ENCODE measurements at places on chromosomes 2 and 18. TPM values are rescaled to one million over a fixed set of nuclear protein-coding genes. Genes with fewer than 3 reads are reported as not detected.

- no peak for DNase-seq
These were observed 834.8 kb downstream of the CPS1 start for GRCh38 chr2:211391189-211391567.

- no peak for DNase-seq
These were observed 82.2 kb upstream of the ITGA4 start for GRCh38 chr2:181374781-181375675.

- peak; percentile 73 for DNase-seq
These were observed 3.5 kb upstream of the RHOB start for GRCh38 chr2:20443276-20443920.

DNA sequence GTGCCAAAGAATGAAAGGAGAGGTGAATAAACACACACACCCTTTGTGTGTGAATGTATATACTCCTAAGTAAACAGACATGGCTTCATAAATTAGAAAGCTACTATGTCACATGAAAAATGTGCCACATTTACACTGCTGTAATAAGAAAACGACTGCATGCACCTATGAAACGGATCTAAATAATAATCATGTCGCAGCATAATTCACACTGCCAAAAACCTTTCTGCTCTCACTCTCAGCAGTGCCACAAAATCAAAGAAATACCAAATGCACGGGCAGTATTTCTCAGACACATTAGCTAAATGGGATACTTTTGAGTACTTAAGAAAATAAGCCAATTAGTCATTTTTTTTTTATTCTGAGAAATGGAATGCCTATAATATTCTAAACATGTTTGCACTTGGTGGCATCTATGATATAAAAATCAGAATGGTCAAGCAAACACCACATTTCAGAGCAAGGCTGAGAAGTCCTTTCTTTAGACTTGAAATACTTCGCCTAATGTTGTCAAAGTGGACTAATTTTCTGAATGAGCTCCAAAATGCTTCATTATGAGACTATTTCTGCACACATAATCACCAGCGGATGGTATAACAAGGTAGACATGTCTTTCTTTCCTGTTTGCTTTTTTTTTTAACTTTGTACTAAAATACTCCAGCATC lies 6.6 kb downstream of the BCL11A start:
- no peak for DNase-seq

Gene C2orf80
- total RNA-seq: not detected

DNA sequence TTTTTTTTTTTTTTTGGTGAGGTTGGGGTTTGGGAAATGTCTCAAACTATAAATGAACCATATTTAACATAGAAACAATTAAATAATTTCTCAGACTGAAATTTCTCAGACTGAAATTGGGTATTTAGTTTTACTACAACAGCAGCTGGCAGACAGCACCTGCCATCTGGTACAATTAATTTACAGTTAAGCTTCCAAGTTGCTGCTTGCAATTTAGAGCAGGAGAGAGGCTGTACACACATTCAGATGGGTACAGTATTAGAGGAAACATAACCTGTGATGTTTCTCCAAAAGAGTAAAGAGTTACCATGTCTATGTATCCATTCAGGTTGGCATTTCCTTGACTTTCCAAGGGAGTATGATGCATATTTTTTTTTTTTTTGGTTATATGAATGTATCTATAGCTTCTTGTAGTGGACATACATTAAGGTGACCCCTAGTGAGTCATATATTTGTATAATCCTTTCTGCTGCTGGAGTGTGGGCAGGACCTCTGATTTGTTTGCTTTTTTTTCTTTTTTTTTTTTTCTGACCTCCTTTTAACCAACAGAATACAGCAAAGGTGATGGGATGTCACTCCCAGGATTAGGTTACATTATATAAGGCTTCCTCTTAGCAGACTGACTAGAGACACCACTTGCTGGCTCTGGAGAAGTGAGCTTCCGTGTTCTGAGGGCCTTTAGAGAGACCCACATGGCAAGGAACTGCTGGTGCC lies 201.7 kb downstream of the PTH2R start:
- DNase-seq: no peak

DNA sequence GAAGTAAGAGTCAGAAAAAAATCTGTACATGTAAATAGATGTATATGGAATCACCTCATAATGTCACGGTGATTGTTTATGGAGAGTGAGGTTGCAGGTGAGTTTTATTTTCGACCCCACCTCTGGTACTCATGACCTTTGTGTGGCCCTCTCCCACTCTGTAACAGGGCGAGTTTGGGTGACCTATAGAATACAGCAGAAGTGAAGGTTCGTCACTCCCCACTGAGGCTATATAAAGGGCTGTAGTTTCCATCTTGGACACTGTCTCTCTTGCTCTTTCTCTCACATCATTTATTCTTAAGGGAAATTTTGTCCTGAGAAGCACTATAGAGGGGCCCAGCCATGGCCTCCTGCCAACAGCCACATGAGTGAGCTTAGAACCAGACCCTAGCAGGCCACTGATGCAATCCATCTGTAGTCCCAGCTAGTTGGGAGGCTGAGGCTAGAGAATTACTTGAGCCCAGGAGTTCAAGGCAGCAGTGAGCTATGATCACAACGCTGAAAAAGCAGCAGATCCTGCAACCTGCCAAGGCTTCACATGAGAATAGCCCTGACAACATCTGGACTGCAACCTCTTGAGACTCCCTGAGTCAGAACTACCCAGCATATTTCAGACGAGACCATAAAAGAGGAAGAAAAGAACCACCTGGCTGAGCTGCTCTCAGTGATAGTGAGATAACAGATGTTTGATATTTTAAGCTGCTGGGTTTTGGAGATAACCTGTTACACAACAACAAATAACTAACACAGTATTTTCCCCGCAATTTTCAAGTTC lies 74.3 kb upstream of the SLC1A4 start:
- DNase-seq: no peak

- DNase-seq: no peak
These were observed 21.6 kb upstream of the CACNB4 start for GRCh38 chr2:152120430-152120829.

Gene METTL4
- 4.9 TPM for total RNA-seq

DNA sequence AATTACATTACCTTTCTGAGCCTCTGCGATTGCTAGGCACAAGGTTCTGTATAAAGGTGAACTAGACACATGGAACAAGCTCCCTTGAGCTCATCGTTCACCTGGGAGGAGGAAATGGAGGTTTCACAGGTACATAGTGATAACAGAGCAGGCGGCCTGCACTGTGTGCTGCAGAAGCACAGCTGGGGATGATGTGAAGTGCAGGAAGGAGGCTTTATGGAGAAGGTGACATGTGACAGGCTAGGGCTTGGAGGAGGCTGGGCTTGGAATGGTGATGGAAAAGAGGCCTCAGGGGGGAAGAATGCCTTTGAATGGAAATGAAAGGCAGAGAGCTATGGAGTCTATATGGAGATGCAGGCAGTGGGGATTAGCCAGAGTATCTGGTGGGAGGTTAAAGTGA lies 22.9 kb downstream of the MARCHF4 start:
- DNase-seq: no peak

DNA sequence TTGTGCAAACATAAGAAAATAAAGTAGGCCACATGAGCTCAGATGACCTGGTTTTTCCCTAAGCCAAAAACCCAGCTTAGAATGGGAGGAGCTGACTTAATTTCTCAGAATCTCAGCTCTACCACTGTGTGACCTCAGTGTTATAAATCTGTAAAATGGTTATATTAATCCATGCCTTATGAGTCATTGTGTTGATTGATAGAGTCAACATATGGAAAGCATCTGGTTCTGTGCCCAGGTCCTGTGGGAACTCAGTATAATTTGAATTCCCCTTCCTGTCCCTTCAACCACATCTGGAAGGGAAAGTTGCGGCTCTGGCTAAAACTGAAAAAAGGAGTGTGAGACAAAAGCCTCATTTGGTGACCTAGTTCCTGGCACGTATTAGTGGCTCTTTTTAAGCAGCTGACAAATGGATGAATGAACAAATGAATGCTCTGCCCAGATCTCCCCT lies 25.7 kb downstream of the TMEM177 start:
- DNase-seq: no peak

GRCh38 chr2:184597571-184597991 lies 748 bp upstream of the ZNF804A start:
- no peak for DNase-seq

- DNase-seq: no peak
These were observed 459.2 kb downstream of the KCNJ3 start for GRCh38 chr2:155157711-155158110.

- DNase-seq: no peak
These were observed 7.8 kb downstream of the SULT1C4 start for GRCh38 chr2:108385411-108386071.

Gene INPP5D
- total RNA-seq: 6.5 TPM

DNA sequence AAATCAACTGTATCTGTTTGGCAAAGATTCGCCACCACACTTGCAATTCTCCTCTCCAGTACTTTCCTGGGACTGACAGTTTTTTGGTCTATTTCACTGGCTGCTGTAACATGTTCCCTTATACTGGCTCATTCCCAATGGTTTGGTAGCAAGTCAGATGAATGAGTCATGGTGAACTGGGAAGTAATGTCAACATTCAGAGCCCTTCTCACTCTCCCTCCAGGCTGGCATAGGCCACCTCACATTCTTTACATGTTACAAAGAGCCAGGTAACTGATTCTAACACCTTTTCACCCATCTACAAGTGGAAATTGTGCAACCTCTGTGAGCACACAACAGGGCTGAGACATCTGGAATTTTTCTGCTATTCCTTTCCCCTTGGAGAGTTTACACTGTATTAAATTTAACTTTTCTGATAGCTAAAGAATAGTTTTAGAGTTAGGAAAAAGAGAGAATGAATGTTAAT lies 111.3 kb upstream of the TLK1 start:
- no peak for DNase-seq

DNA sequence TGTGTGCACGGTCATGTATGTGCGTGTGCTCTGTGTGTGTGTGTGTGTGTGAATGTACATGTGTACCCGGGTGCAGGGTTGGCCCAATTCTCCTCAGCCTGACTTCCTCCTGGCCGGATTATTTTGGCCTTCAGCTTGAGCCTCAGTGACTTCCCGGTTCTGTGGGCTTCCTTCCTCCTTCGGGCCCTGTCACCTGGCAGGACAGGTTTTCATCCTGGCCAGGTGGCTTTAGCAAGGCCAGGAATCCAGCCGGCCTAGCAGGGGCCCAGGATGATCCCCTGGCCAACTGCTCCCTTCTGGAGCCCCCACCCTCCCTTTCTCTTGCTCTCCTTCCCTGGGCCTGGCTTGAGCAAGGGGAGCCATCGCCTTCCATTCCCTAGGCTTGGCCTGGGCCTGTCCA lies 140.5 kb downstream of the INHBB start:
- no peak for DNase-seq

DNA sequence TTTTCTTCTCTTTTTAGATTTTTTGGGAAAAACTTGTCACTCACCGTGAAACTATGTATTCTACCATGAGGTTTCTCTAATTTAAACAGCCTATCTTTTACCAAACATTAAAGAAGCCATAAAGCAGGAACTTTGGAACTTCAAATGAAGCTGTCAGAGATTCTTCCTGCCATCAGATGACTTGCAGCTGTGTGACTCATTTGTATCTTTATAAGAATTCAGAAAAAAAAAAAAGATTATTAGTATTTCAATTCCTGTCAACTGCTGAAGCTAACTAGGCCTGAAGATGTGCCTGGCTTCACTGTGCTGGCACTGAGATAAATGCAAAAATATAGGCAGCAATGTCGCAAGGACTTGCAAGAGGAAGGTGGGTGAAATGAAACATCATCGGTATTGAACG lies 1399.1 kb upstream of the PIK3C3 start:
- DNase-seq: no peak

GRCh38 chr2:100320547-100321178 lies 1.6 kb downstream of the LONRF2 start:
- DNase-seq: no peak

Gene CHRND
- total RNA-seq: not detected

Gene LOXHD1
- total RNA-seq: not detected

DNA sequence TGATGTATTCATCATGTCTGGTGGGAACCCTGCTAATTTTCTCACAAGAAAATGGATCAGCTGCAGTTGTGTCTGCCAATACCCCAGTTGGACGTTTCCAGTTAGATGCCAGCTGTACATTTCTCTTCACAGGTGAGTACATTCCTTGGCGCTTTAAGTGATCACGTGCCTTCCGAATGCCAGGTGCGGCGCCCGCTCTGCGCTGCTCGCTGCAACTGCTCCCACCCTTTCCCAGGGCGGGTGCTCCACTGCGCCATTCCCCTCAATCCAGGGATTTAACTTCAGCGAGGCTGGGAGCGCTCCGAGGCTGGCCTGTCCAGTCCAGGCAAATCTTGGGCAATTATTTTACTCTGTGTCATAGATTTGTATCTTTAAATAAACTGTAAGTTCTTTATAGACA lies 225.0 kb upstream of the RAB6C start:
- DNase-seq: no peak

GRCh38 chr2:20617892-20618467 lies 32.9 kb downstream of the HS1BP3 start:
- peak; percentile 98 for DNase-seq

All from right lobe of liver (tissue), 6 donors.